NCI-H2171 (cell line): ENCODE measurements at places on chromosomes 5 and 9.

- DNase-seq: no peak
Measured at GRCh38 chr5:158953929-158954534, 145.7 kb downstream of the EBF1 start.

DNA sequence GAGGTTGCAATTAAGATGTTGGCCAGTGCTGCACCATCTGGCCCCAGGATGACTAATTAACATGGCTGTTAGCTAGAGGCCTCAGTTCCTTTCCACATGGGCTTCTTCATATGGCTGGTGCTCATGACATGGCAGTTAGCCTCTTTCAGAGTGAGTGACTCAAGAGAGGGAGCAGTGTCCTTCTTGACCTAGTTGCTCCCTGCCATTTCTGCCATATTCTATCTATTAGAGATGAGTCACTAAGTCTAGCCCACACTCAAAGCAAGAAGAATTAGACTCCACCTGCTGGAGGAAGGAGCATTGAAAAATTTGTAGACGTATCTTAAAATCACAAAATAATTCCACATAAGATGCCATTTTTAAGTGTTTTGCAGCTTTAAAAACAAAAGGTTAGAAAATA, 651.2 kb upstream of the CCNG1 start:
- DNase-seq: no peak

DNA sequence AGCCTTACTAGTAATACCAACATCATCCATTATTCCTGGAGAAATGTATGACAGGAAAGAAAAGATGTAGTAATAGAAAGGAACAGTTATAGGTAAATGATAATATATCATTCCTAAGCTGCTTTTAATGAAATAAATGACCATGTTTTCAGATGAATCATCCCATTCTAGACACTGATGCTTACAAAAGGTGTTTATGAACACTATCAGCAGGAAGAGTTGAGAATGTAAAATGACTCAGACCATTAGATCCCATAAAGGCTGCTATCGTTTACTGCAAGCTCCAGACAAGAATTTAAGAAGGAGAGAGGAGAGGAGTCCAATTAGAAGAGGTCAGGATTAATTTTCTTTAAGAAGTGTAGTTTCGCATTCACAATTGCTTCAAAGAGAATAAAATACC, 1033.5 kb downstream of the EFNA5 start:
- DNase-seq: no peak

DNA sequence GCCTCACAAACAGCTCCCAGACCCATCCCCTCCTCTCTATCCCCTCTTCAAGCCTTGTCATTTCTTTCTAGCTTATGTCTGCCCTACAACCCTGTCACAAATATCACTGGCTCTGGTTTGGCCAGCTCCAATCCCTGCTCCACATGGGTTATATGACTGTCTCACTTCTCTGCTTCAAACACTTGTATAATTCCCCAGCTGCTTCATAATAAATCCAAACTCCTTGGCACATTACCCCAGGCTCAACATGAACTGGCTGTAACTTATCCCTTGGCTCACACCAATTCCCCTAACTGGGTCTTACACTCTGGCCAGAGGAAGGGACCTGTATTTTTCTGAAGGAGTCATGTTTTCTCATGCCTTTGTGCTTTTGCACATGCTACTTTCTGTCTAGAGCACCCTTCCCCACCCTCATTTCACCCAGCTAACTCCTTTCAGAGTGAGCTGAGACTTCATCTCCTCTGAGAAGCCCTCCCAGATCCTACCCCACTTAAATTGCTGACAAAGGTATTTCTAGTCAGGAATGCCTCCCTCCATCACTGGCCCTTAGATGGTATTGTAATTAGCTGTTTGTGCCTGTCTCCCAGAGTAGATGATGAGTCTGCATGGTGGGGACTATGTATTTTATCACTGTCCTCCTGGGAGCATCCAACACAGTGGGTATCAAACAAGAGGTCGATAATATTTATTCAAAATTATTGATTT, 5.3 kb downstream of the PRXL2C start:
- no peak for DNase-seq

GRCh38 chr5:173826428-173827350, 61.5 kb upstream of the CPEB4 start:
- DNase-seq: no peak
